ENCODE measurements at places on chromosomes 1 and 21.

- DNase-seq = no peak
Observed at GRCh38 chr1:230277201-230278025, 148.7 kb downstream of the PGBD5 start.

GRCh38 chr21:29423099-29423870 is 124.6 kb downstream of the BACH1 start:
- DNase-seq = no peak

DNA sequence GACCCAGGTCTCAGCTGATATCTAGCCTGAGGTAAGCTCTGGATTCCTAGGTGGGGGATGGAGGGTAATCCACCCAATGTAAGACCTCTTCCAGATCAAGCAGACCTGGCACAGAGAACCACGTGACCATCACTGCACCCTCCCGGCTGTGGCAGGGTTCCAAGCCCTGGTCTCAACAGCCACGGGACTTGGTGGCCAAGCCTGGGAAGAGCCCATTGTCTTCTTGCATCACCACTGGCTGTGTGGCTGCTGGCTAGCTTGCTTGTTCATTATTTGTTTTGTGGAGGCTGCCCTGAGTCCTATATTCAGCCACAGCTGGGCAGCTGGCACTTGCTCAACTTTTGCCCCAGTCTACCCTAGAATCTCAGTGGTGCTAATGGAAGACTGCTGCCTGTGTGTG is 24.1 kb upstream of the NFASC start:
- no peak for DNase-seq

- peak; percentile 26 for DNase-seq
Observed at GRCh38 chr1:150874455-150875196, 1.8 kb downstream of the ARNT start.

- no peak for DNase-seq
Observed at GRCh38 chr1:110151175-110151669, 928 bp downstream of the SLC6A17 start.

- no peak for DNase-seq
Observed at GRCh38 chr1:115338457-115338820, 390 bp upstream of the NGF start.

DNA sequence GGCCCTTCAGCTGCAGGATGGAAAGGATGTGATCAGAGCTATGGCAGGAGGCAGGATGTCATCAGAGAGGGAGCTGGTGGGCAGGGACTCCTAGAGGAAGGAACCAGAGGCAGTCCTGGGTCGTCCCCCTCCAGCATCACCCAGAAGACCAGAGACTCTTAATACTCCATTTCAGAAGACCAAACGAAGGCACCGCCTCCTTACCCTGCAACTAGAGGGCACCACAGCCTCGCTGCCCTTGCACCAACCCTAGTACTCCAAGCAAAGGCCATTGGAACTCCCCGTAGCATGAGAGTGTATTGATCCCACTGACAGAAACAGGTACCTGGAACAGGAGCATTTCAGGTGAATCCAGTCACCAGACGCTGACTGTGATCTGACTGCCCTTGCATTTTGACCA is 598.1 kb downstream of the NPHP4 start:
- DNase-seq = no peak

GRCh38 chr1:233433436-233434210 is 106.1 kb downstream of the MAP3K21 start:
- no peak for DNase-seq

- DNase-seq = no peak
Observed at GRCh38 chr1:75522389-75522788, 88.5 kb downstream of the SLC44A5 start.

DNA sequence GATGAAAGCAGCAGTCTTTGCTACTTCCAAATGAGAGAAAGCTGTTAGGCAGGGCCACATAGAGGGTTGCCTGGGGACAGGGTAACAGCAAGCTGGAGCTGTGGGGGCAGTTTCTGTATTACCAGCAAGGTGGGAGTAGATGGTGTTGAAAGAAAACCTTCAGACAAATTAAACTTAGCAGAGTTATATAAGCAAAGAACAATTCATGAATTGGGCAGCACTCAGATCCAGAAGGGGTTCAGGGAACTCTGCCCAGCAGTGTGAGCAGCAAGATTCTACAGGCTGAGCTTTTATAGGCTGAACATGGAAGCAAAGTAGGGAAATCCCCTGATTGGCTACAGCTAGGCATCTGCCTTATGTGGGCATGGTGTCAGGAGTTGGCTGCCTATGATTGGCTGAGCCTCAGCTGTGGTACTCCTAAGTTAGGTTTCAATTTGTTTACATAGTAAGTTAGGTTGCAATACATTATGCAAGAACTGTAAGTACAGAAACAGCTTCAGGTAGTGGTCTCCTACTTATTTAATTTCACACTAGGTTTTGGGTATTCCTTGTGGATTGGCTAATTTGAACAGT is 64.1 kb upstream of the TMPRSS2 start:
- DNase-seq = no peak

- no peak for DNase-seq
Observed at GRCh38 chr1:159669338-159669737, 45.1 kb downstream of the CRP start.

DNA sequence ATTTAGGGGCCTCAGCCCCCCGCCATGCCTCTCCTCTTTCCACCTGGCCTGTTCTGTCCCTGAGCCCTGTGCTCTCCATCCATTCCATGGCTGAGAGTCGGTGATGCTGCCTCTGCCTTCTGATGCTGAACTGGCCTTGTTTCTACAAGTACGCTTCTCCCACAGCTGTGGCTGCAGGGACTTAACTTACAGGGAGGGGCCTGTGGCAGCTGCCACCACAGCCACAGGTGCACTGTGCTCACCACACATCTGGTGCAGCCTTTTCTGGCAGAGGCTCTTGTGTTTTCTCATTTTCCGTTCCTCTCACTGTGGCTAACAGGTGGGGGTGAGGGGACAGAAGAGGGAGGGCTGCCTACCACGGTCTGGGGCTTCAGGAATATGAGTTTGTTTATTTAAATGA is 4.2 kb downstream of the FMO1 start:
- no peak for DNase-seq

DNA sequence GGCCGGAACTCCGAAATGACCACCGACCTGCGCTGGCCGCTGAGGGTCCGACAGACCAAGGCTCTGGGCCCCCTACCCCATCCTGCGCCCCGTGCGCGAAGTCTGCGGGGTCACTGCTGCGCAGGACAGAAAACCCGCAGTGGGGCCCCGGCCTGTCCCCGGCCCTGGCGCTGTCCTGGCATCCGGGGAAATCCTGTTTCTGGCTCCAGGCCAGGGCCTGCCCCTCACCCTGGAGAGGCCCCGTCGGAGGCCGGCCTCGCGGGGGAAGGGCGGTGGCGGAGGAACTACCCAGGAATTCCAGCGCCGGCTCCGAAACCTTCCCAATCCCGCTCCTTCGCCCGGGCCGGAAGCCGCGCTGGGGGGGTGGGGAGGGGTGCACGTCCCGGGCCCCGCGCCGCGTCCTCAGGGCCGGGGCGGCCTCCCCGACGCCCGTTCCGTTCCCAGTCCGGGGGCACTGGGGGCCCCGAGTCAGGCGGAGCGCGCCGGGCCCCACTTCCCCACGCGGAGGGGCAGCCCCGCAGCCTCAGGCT is 77.0 kb downstream of the MORN1 start:
- DNase-seq = no peak

GRCh38 chr1:30744060-30744756 is 13.4 kb downstream of the LAPTM5 start:
- peak; percentile 44 for DNase-seq

- no peak for DNase-seq
Observed at GRCh38 chr1:165635329-165635728, 4.3 kb downstream of the MGST3 start.

DNA sequence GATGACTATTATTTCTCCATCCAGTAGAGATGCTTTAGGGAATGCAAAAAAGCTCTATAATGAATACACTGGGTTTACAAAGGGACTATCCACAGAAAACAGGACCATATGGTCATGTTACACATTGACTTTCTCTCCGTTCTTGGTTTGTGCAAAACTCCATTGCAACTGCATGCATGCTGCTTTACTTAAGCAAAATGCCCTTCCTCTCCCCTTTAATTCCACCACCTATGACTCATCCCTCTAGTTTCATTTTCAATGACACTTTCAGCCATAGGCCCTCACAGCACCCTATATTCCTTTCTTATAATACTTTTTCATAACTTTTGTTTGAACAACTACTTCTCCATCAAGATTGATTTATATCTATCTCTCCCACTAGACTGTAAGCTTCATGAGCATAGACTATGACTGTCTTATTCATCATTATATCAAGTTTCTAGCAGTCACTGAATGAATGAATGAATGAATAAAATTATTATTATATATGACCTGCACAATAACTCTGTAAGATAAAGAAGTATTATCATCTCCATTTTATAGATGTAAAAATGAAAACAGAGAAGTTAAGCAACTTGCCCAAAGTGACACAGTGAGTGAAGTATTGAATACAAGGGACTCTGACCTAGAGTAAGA is 248.9 kb downstream of the PLPP3 start:
- DNase-seq = no peak

- no peak for DNase-seq
Observed at GRCh38 chr1:58442114-58442513, 104.4 kb downstream of the OMA1 start.

DNA sequence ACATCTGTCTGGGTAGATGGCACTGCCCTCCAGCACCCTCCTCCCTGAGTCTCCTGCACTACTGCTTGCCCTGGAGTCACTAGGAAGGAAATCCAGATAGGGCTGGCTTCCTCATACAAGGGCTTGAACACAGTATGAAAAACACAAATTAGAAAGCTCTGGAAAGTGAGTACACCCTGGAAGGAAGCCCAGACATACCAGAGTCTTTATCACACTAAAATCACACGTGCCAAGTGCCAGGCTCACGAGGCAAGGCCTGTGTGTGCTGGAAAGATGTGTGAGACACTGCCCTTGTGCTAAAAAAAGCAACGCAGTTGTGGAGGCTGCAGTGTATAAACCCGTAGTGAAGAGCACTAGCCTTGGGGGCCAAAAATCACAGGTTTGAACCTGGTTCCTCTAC is 28.3 kb upstream of the S100A7 start:
- no peak for DNase-seq

DNA sequence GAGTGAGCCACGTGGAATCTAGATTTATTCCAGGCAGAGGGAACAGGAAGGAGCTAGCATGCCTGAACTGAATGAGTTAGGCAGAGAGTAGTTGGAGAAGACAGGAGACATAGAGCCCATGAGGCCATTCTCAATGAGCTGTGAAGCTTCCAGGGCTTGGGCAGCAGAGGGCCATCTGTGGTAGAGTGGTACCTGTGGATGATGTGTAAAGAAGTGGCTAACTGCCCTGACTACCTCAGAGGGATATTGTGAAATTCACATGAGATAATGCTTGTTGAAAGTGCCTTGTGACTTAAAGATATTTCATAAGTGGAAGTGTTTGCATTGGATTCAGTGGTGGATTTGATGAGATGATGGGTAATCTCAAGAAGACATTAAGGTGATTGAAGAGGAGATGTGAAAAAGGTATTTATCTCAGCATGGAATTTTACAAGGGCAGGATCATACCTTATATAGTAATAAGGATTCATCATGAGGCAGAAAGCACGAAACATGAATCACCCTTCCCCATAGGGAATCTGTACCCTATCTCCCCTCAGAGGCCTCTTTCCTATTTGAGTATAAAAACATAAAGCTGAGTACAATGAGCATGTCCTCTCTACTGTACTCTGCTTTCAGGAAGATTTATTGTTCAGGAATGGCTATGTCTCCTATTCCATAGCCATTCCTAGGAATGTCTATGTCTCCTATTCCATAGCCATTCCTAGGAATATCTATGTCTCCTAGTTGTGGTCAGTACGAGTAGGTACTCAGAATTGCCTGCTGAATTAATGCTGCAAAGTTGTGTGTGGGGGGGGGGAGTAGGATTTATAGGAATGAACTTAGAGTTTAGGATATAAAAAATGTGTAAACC is 146.8 kb downstream of the PAPPA2 start:
- no peak for DNase-seq

DNA sequence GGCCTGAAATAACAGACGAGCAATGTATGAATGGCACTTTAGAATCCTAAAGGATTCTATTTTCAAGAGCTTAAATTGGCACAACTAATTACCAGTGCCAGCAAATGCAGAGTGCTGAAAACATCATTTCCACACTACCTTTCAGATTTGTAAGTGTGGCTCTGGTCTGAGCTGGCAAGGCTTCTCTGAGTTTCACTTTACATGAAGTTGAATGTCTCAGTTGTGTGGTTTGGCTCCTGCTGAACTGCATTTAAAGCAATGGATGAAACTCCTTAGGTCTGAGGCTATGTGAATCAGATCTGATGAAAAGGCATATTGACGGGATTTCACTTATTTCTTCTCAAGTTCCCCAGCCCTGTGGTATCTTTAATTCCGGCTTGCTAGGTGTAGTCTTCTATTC is 114.8 kb upstream of the PTGFR start:
- DNase-seq = no peak

Data from CD4-positive, alpha-beta T cell treated with Interleukin-2 at 100 ng/mL for 4 hours (primary cell).